ENCODE measurements at places on chromosomes 2 and 18. TPM values are rescaled to one million over a fixed set of nuclear protein-coding genes. Genes with fewer than 3 reads are reported as not detected.

AMER3 gene
- total RNA-seq = not detected

B3GNT7 gene
- 1.3 TPM for total RNA-seq

CCBE1 gene
- 0.28 TPM for total RNA-seq

FN1 gene
- total RNA-seq = 4,076 TPM

TUBA4A gene
- 45.5 TPM for total RNA-seq

CCDC121 gene
- total RNA-seq = 1.2 TPM

C1GALT1C1L gene
- under 0.01 TPM for total RNA-seq

RALBP1 gene
- total RNA-seq = 96.0 TPM

PKP4 gene
- 55.0 TPM for total RNA-seq

NEU2 gene
- total RNA-seq = not detected

CYTIP gene
- not detected for total RNA-seq

SLC39A10 gene
- 16.2 TPM for total RNA-seq

GAL3ST2 gene
- total RNA-seq = not detected

ALPI gene
- not detected for total RNA-seq

SIGLEC15 gene
- total RNA-seq = not detected

ABCG8 gene
- total RNA-seq = not detected

Measured in nasal cavity respiratory epithelium epithelial cell of viscerocranial mucosa (primary cell).